ENCODE measurements at places on chromosomes 3 and 15.

- DNase-seq = no peak
Measured at GRCh38 chr3:101842935-101843330, 6.4 kb upstream of the NFKBIZ start.

- no peak for DNase-seq
Measured at GRCh38 chr3:10010421-10010877, 15.8 kb upstream of the FANCD2 start.

GRCh38 chr3:128238184-128238489 is 84.9 kb downstream of the EEFSEC start:
- DNase-seq = no peak

DNA sequence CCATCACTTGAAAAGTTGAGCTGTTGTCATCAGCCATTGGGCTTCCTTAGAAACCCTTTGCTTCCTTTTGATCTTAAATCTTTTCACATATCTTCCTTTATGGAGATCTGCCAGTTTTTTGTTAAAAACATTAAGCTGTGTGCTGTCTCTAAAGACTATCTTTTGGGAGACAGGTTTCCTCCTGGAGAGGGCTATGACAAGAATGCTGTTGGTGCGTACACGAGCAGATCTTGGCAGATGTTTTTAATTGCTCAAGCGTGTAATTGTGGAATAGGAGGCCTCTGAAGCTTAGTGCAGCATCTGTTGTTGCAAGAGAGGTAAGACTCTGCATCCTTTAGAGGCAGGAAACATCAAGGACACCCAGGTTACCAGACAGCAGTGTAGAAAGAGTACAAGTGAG is 56.8 kb downstream of the PHLDB2 start:
- no peak for DNase-seq

DNA sequence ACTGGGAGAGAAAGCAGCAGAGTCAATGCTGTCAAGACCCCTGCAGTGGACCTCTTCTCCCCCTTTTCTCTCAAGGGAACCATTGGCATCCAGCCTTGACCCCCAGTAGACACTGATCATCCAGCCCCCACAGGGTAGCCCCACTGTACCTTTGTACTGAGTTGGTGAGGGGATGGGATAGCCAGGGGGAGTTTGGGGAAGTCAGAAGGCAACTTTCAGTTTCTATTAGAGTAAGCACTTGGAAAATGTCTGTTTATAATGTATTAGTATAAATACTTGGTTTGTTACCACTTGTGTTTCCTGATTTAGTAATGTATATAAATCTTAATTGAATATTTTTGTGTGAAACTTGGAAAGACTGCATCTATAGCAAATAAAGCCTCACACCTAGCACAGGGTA is 25.0 kb downstream of the DAG1 start:
- no peak for DNase-seq

DNA sequence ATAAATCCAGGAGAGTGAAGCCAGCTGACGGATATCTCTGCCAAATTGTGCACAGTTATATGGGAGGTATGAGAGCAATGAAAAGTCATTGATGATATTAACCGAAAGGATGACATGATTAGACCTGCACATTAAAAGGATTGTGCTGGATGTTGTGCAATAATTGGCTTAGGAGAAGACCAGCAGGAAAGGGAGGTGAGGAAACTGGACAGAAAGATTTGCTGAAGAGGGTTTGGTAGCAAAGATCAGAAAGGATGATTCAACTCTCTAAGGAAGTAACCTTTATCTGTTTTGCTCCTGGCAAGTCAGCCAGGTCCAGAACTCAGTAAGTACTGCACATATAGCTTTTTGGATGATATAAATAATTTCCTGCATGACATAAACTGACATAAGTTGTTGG is 704.7 kb downstream of the GRM7 start:
- DNase-seq = no peak

GRCh38 chr3:94285872-94286271 is 223.0 kb downstream of the NSUN3 start:
- no peak for DNase-seq

All from prostate gland (tissue), 2 donors.